Non-pigmented ciliary epithelial cell (primary cell): ENCODE measurements at places on chromosomes 12 and 14.

DNA sequence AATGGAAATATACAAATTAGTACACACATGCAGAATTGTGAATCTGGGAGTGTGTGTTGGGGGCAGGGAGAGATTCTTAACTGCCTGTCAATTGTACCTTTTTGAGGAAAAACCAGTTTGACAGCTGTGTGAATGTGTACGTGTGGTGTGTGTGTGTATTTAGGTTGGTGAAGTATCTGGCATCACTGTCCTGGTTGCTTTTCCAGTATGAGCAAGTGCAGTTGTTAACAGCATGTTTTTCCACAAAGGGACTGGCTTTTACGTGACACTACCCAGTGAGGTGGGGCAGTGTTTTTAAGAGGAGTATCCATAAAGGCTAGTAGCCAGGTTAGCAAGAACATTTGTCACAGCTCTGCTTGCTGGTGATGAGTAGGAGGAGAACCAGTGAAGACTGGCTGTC is 56.1 kb downstream of the DAAM1 start:
- no peak for DNase-seq

- no peak for DNase-seq
Measured at GRCh38 chr12:47772094-47772660, 861 bp upstream of the SLC48A1 start.

GRCh38 chr12:26274441-26275312 is 79.3 kb downstream of the SSPN start:
- peak; percentile 100 for DNase-seq

DNA sequence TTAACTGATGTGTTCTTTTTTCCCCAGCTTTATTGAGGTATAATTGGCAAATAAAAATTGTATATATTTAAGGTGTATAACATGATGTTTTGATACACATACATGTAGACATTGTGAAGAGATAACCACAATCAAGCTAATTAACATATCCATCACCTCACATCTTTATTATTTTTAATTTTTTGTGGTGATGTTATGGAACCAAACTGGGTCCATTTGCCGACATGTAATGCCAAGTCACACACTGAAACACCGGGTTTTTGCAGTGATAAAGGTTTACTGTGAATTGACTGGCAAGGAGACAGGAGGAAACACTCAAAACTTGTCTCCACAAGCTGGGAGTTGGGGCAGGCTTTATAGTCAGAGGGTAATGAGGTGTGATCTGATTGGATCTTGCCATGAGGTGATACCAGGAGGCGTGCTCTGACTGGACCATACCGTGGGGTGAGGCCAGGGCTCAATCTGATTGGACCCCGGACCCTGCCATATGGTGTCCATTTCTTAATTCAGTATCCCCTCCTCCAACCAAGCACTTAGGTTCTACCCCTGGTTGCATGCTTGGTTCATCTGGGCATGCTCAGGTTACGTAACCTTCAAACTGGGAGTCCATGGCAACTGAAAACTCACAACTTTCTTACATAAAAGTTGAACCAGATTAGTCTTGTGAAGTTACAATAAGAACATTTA is 11.8 kb upstream of the WSCD2 start:
- no peak for DNase-seq

DNA sequence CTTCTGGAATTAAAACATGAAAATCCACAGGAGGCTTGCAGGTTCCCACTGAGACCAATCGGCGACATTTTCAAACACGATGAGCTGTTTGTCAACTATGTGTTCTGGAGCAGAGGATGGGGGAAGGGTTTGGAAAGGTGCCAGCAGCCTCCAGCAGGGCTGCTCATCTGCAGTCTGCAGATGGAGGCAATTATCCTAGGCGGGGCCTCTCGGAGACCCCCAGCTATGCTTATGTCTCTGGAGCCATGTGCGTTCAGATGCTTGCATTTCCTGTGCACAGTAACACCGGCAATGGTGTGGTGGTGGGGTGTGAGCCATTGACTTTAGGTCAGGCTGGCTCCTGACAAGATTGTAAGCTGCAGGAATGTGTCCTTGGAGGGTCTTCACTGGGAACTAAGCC is 51.7 kb downstream of the RPH3A start:
- no peak for DNase-seq

GRCh38 chr14:39766397-39767000 is 334.3 kb upstream of the FBXO33 start:
- DNase-seq, result no peak

- no peak for DNase-seq
Measured at GRCh38 chr14:32186248-32186647, 15.6 kb upstream of the RNU6-7 start.

GRCh38 chr12:6460751-6461371 is 9.0 kb downstream of the TAPBPL start:
- DNase-seq, result no peak

GRCh38 chr12:16218234-16218633 is 59.3 kb downstream of the SLC15A5 start:
- DNase-seq, result no peak

- DNase-seq, result no peak
Measured at GRCh38 chr12:89817501-89818226, 109.0 kb upstream of the ATP2B1 start.

DNA sequence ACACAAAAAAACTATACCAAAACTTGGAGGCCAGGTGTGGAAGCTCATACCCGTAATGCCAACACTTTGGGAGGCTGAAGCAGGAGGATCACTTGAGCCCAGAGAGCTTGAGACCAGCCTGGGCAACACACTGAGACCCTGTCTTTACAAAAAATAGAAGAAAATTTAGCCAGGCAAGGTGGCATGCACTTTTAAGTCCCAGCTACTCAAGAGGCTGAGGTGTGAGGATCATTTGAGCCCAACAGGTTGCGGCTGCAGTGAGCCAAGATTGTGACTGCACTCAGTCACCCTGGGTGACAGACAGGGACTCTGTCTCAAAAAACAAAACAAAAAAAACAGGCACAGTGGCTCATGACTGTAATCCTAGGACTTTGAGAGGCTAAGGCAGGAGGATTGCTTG is 75.4 kb downstream of the RNF34 start:
- no peak for DNase-seq

- no peak for DNase-seq
Measured at GRCh38 chr14:89397569-89398230, 19.3 kb downstream of the FOXN3 start.

- no peak for DNase-seq
Measured at GRCh38 chr12:12507121-12507520, 55.5 kb downstream of the DUSP16 start.

DNA sequence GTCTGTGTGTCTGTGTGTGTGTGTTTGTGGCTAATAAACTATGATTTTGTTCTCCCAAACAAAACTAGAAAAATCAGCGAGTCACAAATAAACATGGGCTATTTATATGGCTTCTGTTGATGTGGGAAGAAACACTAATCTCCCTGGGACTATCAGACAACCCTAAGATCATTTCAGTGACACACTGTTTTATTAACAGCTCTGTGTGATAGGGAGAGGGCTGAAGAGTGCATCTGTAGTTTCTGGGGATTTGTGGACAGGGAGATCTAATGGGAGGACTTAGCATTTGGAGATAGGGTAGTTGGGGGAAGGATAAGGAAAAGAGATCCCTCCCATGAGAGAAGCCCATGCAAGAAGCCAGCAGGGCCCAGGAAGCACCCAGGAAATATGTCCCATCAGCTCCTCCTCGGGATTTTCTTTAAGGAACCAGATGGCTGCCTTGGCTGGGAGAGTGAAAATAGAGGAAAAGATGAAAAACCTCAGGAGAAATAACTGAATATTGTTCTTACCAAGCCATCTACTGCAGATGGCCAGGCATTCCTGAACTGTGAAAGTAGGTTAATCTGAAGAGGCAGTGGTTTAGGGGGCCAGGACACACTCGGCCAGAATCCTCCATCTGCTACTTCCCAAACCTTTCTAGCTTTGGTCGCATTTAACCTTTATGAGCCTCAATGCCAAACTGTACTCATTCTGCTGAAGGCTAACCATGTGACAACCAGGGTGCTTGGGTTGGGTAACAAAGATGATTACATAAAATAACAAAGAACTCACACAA is 253.4 kb downstream of the BTG1 start:
- no peak for DNase-seq

DNA sequence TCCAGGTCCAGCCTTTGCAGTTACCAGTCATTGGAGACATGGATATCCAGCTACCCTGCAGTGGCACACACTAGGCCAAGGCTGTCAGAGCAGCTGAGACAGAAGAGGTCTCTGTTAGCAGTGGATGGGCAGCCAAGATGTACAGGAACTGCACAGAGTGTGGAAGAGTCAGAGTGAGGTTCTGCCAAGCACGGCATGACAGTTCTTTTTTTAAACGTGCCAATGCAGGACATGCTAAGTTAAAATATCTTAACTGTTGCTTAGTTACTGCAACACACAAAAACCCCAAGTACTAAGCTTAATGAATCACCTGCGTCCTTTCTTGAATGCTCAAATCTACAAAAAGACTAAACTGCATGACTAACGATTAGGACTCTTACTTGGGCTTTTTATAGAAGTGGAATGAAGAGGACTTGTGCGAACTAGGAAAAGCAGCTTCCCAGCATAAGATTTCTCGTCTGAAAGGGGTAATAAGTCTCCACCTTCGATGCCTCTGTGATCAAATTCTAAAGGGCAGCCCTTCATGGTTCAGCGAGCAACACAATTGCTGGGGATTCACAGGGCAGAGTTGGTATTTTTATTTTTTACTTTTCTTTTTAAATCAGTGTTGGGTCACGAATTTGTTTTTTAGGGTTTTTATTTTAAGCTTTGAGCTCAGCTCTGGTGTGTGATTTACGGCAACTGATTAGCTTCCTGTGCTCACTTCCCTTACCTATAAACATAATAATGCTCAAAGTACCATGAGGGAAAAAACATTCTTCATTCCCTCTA is 20.6 kb downstream of the MAPK1IP1L start:
- peak; percentile 70 for DNase-seq

DNA sequence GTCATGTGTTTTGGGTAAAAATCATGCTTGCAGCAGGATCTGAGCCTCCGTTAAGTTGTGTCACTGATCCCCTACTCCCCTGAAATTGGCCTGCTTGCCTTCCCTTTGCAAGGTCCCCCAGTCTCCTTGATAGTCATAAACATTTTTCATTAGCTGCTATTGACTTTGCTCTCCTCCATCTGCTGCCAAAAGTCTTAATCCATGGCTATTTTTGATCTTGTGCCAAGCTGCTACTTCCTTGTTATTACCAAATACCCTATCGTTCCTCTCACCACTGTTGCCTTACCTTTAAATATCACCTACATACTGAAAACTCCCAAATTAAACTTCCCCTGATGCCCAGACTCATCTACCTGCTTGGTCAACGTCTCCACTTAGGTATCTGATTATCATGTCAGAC is 148.3 kb downstream of the PHLDA1 start:
- no peak for DNase-seq

GRCh38 chr12:8628731-8629130 is 16.1 kb upstream of the AICDA start:
- DNase-seq, result no peak

DNA sequence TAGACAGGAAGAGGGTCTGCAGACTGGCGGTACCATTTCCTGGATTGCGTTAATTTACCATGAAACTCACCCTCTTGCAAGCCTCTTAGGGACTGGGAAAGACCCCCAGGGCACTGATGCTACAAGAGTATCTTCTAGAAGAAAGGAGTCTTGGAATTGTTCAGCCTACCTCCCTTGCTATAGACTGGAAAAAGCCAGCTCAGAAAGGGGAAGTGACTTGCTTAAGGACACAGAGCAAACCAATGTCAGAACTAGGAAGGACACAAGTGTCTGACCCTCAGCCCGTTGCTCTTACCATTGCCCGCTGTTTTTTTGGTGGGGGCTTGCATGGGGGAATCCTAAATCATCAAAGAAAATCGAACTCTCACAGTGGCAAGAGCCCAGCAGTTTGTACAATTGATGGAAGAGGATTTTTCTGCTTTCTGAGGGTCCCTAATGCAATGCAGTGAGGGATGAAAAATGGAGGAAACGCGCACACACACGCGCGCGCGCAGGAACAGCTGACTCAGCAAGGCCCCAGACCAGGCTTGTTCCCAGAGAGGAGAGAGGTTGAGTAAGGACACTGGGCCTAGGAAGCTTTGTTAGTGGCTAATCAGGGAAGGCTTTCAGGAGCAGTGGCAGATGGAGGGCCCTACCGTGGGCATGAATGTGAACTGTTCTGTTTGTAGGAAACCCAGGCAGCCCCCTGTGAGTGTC is 50.9 kb downstream of the RIN3 start:
- no peak for DNase-seq

GRCh38 chr12:86249851-86250250 is 6.3 kb downstream of the MGAT4C start:
- peak; percentile 57 for DNase-seq

DNA sequence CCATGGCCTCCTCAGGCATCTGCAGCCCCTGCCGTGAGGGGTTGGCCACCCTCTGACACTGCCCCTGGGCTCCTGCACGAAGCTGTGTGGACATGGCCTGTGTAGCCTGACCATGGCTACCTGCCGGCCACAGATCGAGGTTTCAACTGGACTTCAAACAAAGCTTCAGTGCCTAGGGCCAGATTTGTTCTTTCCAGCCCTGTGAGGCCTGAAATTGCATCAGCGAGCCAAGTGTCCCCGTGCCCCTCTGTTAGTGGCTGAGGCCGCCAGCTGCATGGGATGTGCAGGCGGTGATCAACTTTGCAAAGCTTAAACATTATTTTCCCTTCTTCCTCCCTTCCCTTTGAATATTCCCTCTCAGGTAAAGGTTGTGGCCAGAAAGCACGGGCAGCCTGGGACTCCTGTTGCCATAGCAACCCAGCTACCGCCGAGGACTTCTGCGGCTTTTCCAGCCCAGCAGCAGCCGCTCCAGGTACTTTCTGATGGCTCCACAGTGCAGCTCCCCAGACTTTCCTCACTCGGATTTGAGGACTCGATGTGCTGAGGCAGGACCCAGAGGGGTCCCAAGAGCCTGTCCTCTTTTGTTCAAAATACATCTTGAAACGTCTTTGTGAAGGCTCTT is 35.8 kb downstream of the DDX51 start:
- no peak for DNase-seq

DNA sequence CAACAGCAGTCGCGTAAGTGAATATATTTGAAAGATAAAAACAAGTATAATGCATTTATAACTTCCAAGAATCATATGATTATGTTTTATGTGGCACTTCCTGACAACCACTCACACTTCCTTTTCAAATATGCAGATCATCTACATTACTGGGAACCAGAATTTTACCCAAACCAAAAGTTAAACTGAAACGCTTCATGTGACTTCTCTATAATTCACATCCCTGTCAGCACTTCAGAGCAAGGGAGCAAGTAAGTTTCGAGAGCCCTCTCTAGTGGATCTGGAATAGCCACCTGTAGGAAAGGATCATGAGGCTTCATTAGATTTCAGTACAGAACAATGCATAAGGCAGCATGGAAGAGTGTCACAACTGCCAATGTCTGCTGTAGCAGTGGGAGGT is 13.7 kb upstream of the ALX1 start:
- DNase-seq, result no peak

DNA sequence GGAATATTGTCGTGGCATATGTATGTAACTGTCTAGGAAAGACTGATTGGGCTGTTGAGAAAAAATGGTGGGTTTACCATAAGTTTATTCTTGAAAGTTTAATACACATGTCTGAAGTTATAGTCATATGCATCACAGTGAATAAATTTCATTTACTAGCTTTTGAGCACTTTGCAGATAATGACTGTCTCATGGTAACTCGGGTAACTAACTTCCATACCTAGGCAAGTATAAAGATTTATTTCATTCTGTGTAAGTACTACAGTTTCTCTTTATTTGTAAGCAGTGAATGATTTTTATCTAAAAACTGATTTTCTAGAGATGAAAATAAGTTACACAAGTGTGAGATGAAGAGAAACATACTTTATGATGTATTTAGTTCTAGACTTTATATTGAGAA is 3.0 kb downstream of the USP15 start:
- DNase-seq, result no peak

GRCh38 chr12:95179011-95179410 is 38.3 kb downstream of the FGD6 start:
- no peak for DNase-seq
